ENCODE measurements at places on chromosomes 4 and X.

- DNase-seq = no peak
Observed at GRCh38 chr4:40912460-40913184, 162.9 kb downstream of the NSUN7 start.

DNA sequence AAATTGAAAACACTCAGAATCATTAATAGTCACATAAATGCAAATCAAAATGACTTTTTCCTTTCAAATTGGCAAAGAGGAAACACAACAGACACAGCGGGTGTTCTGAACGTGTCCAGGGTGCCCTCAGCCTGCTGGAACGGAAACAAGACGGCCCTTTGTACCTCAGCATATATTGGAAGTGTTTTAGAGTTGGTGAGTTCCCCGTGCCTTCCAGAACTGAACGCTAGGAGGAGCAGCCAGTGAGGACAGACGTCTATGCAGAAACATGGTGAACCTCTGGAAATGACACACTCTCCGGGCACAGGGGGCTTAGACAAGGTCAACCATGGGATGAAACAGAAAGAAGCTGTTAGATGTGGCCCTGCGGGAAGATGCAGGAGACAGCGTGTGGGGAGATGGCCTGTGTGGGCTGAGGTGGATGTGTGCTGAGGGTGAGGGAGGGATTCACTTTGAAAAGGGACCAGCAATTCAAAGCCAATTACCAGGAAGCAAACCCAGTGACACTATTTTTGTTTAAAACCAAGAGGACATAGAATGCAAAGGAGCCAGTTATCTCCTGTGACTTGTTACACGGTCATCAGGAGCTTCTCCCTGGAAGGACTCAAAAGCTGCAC lies 40.4 kb downstream of the RNF212 start:
- peak; percentile 65 for DNase-seq

DNA sequence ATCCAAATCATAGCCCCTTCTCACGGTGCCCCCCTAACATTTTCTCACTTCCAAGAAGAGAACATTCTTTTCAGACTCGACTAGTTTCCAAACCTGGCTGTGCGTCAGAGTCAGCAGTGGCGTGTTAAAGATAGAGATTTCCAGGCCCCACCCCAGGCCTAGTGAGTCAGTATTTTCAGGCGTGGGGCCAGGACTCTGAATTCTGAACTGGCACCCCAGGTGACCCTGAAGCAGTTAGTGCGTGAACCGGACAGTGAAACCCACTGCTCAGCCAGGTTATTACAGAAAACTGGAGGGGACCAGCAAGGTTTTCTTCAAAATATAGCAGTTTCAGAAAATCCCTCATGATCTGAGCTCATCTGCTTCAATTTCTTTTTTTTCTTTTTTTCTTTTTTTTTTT lies 35.0 kb upstream of the BCOR start:
- DNase-seq = no peak

DNA sequence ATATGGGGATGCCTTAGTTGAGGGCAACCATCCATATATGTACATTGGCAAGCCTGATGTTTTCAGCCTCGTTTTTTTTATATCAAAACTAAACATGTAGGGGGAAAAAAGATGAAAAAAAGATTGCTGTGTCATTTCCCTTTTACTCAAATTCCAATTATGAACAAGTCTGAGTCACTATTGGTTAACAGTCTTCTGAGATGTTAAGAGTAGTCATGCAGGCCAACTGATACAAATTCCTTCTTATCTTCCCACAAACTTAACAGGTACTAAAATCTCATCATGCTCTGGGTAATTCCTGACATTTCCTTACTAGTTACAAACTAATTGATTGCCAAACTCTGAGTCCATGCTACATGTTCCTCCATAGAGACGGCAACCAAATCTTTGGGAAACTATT lies 222.1 kb downstream of the FRMPD4 start:
- no peak for DNase-seq

DNA sequence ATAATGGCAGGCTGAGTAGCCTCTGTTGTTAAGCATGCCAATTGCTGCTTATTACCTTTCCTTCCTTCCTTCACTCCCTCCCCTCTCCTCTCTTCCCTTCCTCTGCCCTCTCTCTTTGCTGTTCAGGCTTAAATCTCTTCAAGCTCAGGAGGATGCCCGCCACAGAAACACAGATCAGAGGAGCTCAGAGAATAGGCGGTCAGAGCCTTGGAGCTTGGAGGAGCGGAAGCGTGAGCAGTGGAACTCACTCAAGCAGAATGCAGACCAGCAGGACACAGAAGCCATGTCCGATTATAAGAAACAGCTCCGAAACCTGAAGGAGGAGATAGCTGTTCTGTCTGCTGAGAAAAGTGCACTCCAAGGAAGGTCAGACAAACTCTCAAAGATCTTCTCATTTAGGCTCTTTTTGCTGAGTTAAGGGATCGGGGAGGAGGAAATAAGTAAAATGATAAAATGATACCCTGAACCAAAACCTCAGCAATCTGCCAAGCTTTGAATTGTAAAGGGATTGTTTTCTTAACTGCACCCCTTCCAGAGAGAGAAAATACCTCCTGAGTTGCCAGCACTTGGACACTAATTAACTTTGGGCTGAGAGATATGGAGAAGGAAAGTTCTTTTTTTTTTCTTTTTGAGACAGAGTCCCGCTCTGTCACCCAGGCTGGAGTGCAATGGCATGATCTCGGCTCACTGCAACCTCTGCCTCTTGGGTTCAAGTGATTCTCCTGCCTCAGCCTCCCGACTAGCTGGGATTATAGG lies 20.9 kb downstream of the SPATA18 start:
- DNase-seq = no peak

DNA sequence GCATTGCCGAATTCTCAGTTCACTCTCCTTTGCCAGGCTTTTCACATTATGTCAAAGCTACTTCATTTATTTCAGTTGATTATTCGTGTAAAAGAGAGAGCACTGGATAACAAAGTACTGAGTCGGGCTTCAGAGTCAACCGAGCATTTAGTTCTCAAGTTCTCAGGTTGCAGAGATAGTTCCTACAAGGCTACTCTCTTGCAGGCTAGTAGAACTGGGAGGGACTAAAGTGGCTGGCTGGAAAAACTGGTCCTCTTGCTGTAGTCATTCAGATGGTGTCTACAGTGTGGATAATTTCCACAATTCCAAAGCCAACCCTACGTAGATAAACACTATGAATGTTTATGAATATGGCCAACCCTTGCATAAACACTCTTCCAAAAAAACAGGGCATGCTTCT lies 4.6 kb upstream of the CCNG2 start:
- DNase-seq = no peak

GRCh38 chr4:116665716-116666115 lies 419.7 kb downstream of the TRAM1L1 start:
- no peak for DNase-seq

GRCh38 chr4:38280323-38280706 lies 320.1 kb downstream of the PTTG2 start:
- no peak for DNase-seq

DNA sequence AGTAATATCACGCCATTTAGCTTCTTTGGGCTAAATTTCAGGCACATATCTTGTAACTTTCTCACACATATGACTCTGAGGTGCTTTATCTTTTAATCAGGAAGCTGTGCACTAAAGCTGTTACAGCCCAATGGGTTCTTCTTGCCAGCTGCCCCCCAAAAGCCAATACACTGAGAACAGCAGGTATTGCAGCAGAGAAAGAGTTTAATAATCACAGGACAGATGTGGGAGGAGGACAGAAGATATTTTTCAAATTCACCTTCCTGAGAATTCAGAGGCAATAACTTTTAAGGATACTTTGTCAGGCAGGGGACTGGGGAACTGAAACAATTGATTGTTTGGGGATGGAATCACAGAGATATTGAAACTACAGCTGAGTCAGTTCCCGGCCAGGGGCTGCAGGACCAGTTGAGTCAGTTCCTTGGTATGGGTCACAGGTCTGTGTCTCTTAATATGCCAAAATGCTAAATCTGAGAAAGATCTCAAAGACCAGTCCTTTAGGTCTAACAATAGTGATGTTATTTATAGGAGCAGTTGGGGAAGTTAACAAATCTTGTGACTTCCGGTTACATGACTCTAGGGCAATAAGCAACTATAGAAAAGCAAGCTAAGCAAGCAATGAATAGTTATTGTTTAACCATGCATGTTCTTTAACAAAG lies 28.1 kb downstream of the DDIT4L start:
- no peak for DNase-seq

DNA sequence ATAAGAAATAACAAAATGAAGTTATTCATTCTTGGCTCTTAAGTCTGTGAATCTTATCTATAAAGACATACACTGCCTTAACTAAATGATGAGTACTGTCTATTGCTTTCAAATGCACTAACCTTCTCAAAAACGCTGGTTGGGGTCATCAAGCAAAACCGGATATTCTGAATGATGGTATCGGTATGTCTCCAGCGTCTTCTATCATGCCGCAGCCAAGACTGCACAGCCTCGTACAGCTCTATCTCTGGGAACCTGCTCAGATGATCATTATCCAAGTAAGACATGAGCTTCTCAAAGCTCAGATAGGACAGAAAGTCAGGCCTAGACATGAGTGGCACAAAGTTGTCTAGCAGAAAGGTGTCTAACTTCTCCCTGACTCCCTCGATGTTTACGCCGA lies 21.1 kb downstream of the KLHL15 start:
- no peak for DNase-seq

GRCh38 chr4:105875233-105875632 lies 20.0 kb upstream of the NPNT start:
- no peak for DNase-seq

GRCh38 chr4:93810340-93810992 lies 18.1 kb upstream of the ATOH1 start:
- no peak for DNase-seq

GRCh38 chr4:73006286-73006990 lies 63.1 kb downstream of the COX18 start:
- no peak for DNase-seq

DNA sequence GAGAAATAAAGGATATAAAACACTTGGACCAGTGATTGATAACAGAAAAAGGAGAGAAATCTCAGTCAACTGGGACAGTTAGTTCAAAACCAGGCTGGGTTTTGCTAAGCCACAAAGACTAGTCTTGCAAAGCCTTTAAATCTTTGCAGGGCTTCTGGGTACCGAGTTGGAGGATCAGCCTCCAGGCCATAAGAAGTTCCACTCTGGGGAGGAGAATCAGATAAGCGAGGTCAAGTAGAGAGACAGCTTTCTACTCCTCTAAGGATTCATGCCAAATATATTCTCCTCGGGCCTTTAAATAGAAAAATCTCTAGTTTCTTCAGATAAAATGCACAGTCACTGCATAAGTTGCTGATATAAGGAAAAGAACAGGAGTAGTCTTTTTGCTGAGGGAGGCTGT lies 92.7 kb downstream of the MFAP3L start:
- no peak for DNase-seq

- no peak for DNase-seq
Observed at GRCh38 chrX:47239199-47239598, 6.4 kb downstream of the USP11 start.

GRCh38 chr4:6471307-6472007 lies 957 bp downstream of the PPP2R2C start:
- no peak for DNase-seq

- DNase-seq = no peak
Observed at GRCh38 chr4:53914313-53915016, 149.9 kb downstream of the CHIC2 start.

DNA sequence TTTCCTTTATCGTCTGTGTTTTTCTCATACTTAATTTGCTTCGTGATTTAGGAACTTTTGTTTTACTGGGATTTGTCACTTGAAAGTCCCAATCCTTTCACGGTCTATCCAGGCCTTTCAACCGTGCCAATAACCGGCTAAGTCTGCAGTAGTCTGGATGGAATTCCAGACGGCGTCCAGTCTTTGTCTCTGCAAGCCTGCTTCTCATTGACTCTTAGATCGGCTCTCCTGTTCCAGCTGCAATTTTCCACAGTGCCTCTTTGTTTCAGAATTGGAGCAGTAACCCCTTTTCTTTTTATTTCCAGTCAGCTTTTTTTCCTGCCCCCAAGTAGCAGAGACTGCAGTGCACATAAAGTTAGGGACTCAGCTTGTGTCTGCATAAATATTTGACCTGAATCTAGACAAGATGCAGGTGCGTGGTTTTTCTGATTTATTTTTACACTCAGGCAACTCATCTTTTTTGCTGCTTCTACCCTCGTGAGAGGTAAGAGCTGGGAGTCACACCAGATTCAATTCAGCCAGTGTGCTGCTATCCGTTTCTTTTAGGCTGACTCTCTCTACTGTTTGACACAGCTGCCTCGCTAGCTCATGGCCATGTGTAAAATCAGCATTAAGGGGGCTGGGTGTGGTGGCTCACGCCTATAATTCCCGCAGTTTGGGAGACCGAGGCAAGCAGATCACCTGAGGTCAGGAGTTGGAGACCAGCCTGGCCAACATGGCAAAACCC lies 37.4 kb upstream of the DHRSX start:
- DNase-seq = no peak

DNA sequence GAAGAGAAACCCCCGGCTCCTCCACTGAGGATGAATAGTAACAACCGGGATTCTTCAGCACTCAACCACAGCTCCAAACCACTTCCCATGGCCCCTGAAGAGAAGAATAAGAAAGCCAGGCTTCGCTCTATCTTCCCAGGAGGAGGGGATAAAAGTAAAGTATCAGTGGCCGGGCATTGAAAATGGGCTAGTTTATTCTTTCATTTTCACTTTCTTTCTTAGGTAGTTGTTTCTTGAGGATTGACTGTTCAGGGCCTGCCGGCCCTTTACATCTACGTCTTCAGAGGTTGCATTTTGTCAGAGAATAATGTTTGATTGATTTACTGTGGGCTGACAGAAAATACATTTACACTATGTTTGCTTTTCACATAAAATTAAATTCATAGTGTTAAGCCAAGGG lies 27.1 kb downstream of the PAK3 start:
- DNase-seq = no peak

- no peak for DNase-seq
Observed at GRCh38 chr4:87555773-87556619, 26.8 kb upstream of the SPARCL1 start.

DNA sequence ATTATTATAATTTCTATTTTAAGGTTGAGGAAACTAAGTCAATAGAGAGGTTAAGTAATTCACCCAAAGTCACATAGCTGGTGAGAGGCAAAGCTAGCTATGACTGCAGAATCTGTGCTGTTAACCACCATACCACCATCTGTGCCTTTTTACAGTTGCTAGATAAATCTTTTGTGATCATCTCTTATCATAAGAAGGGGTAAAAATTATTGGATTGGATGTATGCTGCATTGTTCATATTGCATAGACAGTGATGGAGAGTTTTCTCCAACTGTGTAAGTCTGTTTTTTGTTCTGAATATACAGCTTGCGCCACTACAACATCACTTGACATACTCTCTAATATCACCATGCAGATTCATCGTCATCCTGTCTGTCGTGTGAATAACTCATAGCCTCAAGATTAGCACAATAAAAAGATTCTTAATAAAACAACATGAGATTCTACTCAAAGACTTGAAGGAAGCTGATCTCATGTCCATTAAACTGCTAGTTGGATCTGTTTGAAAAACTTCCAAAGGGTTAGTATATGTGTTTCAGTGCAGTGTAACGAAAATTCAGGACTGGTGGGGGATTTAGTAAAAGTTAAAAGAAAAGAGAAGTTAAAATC lies 495.9 kb downstream of the SPRY1 start:
- no peak for DNase-seq

- DNase-seq = peak; percentile 80
Observed at GRCh38 chr4:8225706-8226443, 26.8 kb downstream of the SH3TC1 start.
